Hepatic stellate cell (primary cell): ENCODE measurements at places on chromosomes 3 and 15.

- no peak for DNase-seq
Observed at GRCh38 chr15:31266712-31267111, 59.9 kb upstream of the KLF13 start.

- no peak for DNase-seq
Observed at GRCh38 chr3:23829242-23829934, 23.6 kb downstream of the UBE2E1 start.

GRCh38 chr3:187811585-187812250, 66.5 kb upstream of the BCL6 start:
- no peak for DNase-seq

- no peak for DNase-seq
Observed at GRCh38 chr3:29011441-29011840, 269.4 kb upstream of the RBMS3 start.

- no peak for DNase-seq
Observed at GRCh38 chr3:87227835-87228144, 681 bp downstream of the CHMP2B start.

DNA sequence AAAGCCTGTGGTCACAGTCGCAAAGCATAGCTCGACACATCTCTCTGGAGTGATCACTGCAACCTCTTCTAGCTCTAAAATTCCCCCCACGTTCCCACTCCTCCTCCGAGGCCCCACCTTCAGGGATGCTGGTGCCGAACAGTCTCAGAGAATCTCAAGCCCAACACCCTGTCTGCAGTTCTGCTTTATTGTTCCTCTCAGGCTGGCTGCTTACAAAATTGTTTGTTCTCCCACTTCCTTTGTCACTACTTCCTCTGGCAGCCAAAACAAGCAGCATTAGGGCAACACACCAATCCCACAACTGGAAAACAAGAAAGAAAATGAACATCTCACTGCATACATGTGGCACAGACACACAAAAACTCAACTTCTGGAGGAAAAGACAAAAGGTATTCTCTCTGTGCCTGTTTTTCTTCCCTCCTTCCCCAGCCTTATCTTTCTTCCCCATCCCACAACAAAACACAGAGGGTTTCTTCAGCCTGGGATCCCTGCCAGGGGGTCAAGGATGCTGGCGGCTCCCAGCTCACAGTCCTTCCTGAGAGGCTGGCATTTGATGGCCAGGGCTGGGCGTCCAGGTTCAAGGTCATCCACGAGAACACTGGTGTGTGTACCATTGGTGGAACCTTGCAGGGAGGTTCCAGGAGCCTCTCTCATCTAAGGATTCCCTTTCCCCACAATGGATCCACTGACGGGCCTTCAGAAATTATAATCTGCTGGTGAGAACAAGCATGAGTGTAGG, 108.4 kb downstream of the TMCO5A start:
- no peak for DNase-seq

DNA sequence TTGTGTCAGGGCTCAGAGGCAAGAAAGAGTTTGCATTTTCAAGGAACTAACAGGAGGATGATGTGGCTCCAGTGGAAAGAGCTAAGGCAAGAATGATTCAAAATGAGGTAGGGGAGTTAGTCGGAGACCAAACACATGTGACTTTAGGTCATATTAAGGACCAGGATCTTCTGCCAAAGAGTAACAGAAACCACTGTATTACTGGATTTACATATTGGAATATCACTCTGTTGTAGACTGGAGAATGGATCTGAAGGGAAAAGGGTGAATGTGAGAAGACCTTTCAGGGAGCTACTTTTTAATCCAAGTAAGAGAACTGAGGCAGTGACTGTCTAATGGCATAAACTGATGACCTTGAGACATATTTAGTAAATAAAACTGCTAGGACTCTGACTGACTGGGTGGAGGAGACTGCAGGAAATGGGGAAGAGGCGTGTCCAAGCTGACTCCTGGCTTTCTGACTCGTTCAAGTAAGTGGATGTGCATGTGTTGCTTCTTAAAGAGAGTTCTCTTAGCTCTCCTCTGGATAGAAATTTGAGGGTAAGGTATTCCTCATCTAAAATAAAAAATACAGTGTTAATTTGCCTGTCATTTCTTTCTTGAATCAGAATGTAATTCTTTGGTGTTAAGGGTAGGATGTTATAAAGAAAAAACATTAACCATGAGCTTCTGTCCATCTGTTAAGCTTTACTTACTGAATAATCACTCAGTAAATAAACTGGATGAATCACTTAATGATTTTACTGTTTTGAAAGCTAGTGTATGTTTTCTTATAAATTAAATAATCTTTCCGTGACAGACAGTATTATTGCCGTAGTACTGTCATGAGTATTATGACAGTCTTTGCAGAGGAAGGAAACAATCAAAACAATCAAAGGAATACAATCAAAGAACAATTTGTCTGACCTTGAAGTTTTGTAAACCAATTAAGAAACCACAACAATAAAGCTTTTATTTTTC, 58.3 kb upstream of the CFAP20DC start:
- DNase-seq: no peak

DNA sequence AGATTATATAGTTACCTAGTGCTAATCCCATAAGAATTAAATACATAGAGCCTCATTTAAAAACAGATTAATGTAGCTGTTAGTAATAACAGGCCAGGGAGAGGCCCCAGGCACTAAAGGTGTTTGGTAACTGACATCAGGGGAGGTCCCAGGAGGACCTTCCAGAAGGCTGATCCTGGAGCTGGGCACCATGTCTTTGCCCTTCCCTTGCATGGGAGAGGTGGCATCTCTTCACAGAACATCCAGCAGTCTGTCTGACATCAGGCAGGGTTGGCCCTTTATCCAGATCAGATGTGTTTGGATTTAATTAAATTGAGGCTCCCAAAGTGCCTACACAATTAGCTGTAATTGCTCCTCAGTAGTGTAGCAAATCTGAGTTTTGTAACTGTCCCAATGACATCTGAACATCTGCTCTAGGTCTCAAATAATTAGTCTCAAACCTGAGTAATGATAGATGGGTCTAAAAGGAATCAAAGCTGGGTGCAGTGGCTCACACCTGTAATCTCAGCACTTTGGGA, 53.0 kb downstream of the RLBP1 start:
- no peak for DNase-seq

- DNase-seq: no peak
Observed at GRCh38 chr3:33426068-33426467, 14.1 kb downstream of the UBP1 start.

- no peak for DNase-seq
Observed at GRCh38 chr3:135237371-135238143, 442.5 kb downstream of the EPHB1 start.

GRCh38 chr3:170012683-170013400, 25.0 kb upstream of the GPR160 start:
- no peak for DNase-seq

GRCh38 chr3:111277226-111277625, 205.6 kb downstream of the NECTIN3 start:
- DNase-seq: peak; percentile 16

DNA sequence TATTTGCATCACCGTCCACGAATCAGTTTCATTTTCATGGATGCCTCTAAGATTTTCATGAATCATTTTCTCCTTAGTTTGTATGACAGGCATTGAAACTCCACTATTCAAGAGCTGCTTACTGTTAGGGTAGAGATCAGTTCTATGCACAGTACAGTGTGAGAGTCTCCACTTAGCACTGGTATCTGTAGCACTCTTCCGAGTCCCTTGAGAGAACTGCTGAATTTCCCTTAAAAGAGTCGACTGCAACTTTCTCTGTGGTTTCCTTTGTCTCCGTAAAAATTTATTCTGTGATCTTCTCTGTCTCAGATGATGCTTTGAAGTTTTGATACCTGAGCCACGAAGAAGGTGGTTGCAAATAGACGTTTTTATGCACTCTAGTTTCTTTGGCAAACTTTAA, 14.8 kb downstream of the GTPBP8 start:
- DNase-seq: no peak

- DNase-seq: no peak
Observed at GRCh38 chr3:50447290-50447840, 56.1 kb downstream of the CACNA2D2 start.

GRCh38 chr3:108524537-108524936, 14.1 kb upstream of the MYH15 start:
- no peak for DNase-seq

DNA sequence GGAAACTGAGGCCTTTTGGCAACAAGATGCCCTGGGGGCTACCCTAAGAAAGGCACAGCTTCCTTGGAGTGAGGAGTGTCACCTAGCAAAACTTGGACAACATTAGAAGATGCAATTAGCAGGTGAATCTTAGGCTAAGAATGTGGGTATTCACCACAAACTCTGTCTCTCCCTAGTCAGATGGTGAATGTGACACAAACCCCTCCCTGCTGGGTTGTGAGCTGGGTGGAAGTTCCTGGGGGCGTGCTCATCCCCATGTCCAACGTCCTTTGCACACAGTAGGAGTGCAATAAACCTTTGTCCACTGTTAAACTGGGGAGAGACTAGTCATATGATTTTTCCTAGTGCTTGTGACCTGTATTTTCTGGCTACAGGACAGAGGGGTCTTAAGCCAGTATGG, 67.1 kb upstream of the SH3GL3 start:
- no peak for DNase-seq

GRCh38 chr15:69679623-69680228, 227.1 kb downstream of the RPLP1 start:
- no peak for DNase-seq

- DNase-seq: peak; percentile 77
Observed at GRCh38 chr3:156816091-156816793, 9.9 kb upstream of the LEKR1 start.

GRCh38 chr15:23690450-23690852, 3.3 kb upstream of the NDN start:
- no peak for DNase-seq

DNA sequence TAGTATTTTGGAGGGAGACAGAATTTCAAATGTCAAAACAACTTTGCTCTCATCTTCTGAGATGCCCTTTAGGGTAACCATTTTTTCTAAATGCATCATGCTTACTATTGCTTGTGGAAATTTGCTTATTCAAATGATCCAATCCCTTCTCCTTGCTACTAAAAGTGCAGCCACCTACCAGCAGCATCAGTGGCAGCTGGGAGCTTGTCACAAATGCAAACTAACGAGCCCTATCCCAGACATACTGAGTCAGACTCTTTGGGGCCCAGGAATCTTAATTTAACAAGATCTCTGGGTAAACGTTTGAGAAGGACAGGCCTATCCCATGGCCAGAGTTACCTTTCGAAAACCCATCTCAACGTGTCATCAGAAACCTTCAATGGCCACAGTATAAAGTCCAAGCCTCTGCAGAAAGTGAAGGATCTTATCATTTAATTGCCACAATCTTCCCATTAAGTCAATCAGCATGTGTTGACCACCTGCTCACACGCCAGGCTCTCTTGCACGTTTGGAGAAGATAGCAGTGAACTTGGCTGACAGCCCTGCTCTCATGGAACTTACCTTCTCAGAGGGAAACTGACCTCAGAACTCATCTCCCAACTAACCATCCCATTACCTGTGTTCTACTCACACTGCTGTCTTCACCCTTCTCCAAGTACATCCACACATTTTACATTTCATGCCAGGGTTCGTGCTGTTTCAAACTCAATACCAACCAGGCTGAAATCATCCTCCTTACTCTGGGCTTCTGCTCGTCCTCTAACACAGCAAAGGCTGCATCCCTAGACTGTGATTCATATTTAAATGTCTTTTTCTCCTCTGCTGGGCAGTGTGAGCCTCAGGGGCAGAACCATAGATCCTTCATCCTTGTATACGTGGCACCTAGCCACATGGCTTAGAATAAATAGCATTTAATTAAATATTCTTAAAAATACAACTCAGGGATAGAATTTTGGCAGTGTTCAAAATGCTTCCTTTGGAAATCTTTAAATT, 24.8 kb upstream of the VGLL4 start:
- DNase-seq: peak; percentile 22

DNA sequence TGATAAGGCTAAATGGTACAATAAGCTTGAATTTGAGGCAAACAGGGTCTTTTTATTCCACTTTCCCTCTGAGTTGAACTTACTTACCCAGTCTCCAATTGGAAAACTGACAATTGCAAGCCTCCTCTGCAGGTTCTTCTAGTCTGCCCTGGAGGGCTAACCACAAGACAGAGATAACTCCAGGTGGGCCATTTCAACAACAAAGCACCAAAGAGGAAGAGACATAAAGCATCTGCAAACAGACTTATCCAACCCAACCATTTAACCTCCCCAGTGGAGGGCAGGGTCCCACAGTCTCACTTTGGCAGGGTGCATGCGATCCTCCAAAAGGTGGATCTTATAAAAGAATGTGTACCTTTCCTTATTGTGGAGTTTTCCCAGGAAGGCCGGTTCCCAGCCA, 525.8 kb downstream of the DIPK2A start:
- no peak for DNase-seq

DNA sequence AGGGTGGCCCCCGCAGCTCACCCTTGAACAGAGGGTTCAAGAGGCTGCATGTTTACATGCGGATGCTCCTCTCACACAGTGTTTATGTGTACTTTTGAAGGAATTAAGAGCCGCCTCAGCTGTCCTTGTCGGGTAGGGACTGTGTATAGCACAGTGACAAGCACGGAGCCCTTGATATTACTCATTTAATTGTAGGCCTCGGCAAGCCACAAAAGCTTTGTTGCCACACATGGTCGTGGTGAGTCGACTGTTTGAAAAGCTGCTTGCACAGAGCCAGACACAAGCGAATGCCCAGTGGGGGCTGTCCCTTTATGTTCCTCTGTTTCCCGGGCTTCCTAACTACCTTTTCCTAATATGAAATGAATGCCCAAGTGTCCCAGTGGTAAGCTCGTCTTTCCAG, 4.5 kb downstream of the ESYT3 start:
- no peak for DNase-seq

- no peak for DNase-seq
Observed at GRCh38 chr15:77550301-77551251, 82.1 kb downstream of the LINGO1 start.

DNA sequence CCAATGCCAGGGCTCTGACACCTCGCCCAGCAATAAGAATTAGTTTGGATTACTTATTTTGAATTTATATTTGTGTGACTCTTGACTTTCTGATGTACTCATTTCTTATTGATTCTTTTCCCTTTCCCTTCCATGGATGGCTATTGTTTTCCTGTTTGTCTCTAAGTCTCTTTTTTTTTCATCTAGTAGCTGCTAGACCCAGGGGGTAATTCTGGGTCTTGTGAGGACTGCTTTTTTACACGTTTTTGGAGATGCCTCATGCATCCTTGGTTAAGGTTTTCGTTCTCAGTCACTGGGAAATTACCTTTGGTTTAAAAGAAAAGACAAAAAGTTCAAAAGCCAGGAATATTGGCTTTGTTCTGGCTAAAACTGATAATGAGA, 70.2 kb upstream of the STRIT1 start:
- DNase-seq: no peak

GRCh38 chr3:132556508-132557159, 40.4 kb upstream of the ACKR4 start:
- no peak for DNase-seq

- DNase-seq: no peak
Observed at GRCh38 chr15:56760186-56760585, 26.9 kb upstream of the ZNF280D start.
